Calu3 (cell line): ENCODE measurements at places on chromosomes 7 and 10.

DNA sequence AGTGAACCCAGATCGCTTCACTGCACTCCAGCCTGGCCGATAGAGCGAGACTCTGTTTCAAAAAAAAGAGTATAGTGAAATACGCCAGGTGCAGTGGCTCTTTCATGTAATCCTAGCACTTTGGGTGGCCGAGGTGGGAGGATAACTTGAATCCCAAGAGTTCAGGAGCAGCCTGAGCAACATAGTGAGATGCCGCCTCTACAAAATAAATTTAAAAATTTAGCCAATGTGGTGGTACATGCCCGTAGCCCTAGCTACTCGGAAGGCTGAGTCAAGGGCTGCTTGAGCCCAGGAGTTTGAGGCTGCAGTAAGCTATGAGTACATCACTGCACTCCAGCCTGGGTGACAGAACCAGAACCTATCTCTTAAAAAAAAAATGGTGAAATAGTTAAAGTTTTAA, 27.9 kb downstream of the TMEM60 start:
- DNase-seq, result no peak

DNA sequence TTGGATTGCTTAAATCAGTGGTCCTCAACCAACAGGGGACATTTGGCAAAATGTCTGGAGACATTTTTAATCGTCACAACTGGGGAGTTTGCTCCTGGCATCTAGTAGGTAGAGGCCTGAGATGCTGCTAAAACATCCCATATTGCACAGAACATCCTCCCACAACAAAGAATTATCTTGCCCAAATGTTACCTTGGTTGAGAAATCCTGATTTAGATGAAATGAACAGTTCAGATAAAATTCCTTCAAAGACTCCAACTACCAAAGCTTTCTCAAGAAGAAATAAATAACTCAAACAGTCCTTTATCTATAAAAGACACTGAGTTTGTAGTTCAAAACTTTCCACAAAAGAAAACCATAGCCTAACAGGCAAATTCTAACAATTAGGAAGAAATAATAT, 160.9 kb downstream of the SNX13 start:
- DNase-seq, result no peak

DNA sequence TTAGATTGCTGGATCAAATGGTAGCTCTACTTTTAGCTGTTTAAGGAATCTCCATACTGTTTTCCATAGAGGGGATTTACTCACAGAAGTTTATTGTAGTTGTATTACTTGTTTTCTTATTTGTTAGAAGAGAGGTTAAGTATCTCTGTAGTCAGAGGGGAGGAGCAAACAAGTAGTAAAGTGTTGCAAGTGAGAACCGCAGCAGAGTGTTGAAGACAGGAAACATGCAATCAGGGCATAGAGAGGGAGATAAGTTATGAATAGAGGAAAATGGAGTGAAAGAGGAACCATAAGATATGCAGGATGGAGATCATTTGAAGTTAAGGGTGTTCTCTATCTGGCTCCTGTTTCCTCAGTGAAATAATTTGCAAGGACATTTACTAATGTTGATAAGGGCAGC, 331.4 kb upstream of the TMEM229A start:
- no peak for DNase-seq

- DNase-seq, result peak; percentile 64
Measured at GRCh38 chr10:11881477-11882417, 58.6 kb downstream of the PROSER2 start.

DNA sequence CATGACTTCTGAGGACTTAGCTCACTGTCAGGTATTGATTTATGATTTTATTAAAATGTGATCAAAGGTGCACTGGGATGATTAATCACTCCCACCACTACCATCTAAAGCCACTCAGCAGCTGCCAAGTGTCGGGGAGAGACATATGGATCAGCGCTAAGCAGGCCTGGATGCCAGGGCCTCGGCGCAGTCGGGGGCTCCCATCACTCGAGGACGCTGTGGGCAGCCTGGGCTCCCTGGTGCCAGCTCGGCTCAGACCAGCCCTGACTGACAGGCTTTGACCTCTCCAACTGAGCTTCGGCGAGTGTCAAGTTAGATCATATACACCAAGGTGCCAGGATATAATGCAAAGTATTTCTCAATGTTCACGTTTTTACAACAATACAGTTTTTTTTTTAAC, 267.7 kb downstream of the ACTR3B start:
- no peak for DNase-seq

GRCh38 chr7:128219636-128220035, 21.4 kb upstream of the LEP start:
- DNase-seq, result no peak

- no peak for DNase-seq
Measured at GRCh38 chr7:29156907-29157452, 10.6 kb upstream of the CPVL start.

- DNase-seq, result peak; percentile 33
Measured at GRCh38 chr7:56062382-56062781, 1.7 kb upstream of the SUMF2 start.

GRCh38 chr7:68840991-68841390, 757.3 kb upstream of the AUTS2 start:
- DNase-seq, result no peak
